ENCODE measurements at places on chromosomes 13 and 19. TPM values are rescaled to one million over a fixed set of nuclear protein-coding genes. Genes with fewer than 3 reads are reported as not detected.

The RGL3 gene
- 2.3 TPM for total RNA-seq

The NLRP9 gene
- total RNA-seq = not detected

- DNase-seq = peak; percentile 11
These were observed 1.7 kb downstream of the TGFBR3L start for GRCh38 chr19:7916103-7916954.

GRCh38 chr13:66087269-66087710, 1142.8 kb downstream of the PCDH9 start:
- peak; percentile 6 for DNase-seq

GRCh38 chr19:56360841-56361240, 32.5 kb downstream of the ZNF582 start:
- DNase-seq = no peak

DNA sequence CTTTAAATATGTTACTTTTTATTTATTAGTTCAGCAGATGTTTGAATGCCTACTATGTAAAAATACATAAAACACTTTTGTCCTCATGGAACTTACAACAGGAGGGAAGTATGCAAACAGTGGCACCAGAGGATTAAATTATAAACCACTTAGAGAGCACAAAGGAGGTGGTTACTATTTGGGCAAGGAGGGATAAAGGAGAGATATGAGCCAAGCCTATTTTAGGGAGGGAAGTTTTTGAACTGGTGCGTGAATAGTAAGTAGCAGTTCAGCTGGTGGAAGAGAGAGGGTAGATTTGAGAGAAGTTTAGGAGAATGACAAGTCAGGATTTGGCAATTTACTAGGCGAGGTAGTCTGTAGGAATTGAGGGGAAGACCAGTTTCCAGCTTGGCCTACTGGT, 8.6 kb downstream of the AKAP11 start:
- DNase-seq = peak; percentile 41

DNA sequence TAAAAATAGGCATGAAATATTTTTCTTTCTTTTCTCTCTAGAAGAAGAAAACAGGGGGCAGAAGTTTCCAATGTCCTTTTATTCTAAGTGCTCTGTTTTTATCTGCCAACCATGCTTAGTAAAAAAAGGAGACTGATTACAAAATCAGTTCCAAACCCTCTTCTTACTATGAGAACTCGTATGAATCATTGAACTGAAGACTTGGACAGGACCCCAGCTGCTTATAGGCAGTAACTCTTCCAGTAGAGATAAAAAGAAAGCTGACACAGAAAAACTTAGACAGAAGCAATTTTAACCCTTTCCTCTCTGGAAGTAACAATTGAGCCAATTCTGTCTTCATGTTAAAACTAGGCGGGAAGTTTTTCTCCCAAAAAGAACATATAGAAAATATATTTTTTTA, 24.5 kb upstream of the FREM2 start:
- DNase-seq = no peak

- peak; percentile 65 for DNase-seq
These were observed 137.4 kb downstream of the VWA8 start for GRCh38 chr13:41823476-41823875.

DNA sequence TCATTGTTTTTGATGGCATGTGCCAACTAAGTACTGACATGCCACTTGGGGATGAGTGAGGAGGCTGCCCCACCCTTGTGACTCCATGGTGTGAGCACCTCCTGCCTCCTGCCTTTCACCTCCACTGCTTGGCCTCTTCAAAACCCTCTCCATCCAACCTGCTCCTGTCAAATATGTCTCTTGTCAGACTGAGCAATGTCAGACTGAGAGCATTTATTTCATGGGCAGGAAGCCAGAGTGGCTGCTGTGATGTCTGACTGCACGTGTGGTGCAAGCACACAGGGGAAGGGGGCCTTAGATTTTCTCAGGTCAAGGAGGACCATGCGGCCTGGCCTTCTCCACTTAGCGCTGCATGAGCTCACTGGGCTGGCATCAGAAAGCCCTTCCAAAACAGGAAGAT, 68.3 kb downstream of the STARD13 start:
- peak; percentile 27 for DNase-seq

GRCh38 chr13:93200626-93201025, 26.0 kb upstream of the GPC6 start:
- DNase-seq = no peak

DNA sequence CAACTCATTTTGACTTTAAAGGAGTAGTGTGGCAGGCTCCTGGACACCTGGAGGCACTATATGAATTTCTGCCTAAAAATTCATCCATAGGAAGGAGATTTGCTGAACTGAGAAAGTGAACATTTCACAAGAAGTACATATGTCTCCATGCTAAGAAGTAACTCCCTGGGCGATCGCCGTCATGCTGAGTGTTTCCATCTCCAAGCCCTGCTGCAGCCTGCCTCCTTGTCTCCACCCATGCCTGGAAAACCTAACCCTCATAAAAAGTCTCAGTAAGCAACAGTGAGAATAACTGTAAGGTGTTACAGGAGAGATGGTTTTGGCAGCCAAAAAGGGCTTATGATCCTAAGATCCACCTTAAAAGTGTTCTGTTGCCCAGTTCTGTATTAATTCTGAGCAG, 251.3 kb downstream of the SHISA2 start:
- no peak for DNase-seq

DNA sequence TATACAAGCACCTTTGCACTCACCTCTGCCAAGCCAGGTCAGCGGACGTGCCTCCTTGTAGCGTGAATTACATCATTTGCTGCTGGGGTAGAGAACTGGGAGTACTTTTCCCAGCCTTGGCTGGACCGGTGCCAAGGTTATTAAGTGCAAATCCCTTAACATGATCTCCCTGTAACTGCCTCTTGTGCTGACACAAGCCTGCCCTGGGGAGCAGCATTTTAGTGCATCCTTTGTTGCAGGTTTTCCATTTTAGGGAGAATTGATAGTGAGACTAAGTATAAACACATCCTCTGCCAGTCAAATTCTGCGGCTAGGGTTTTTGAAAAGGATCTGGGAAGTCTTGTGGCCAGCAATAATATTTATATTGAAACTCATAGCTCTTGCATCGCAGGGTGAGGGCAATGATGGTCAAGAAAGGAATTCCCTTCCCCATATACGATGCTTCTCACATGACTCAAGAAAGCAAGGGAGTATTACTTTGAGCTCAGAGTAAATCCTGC, 32.7 kb upstream of the DCLK1 start:
- peak; percentile 83 for DNase-seq

DNA sequence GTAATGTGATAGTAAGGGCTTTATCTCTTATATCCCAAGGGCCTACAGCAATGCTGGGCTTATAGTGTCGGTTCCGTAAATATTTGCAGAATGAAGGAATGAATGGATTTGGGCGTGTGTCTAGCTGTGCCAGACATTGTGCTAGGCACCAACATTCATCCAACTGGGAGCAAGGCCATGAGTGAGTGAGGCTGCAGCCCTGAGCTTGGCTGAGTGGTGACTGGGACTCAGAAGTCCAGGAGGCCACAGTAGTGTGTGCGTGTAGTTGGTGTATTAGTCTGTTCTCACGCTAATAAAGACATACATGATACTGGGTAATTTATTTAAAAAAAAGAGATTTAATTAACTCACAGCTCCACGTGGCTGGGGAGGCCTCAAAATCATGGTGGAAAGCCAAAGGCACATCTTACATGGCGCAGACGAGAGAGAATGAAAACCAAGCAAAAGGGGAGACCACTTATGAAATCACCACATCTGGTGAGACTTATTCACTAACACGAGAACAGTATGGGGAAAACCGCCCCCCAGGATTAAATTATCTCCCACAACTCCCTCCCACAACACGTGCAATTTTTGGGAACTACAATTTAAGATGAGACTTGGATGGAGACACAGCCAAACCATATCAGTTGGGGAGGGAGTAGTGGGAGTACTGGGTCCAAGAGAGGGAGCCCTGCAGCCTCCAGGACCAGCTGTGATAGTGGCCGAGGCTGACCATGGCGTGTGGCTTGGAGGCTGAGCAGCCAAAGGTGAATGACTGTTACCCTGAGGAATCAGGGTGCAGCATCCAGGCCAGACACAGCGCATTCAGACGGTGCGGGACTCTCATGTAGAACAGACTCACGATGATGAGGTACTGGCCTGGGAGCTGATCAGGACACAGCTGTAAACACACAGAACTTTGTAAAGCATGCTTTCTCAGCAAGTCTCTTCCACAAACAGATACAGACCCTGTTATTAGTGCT, 104.6 kb downstream of the TEX26 start:
- DNase-seq = no peak
